ENCODE measurements at places on chromosomes 3 and 15.

- DNase-seq = no peak
Measured at GRCh38 chr3:107599772-107600145, 77.0 kb downstream of the BBX start.

- DNase-seq = no peak
Measured at GRCh38 chr3:172249039-172249438, 199.2 kb downstream of the GHSR start.

DNA sequence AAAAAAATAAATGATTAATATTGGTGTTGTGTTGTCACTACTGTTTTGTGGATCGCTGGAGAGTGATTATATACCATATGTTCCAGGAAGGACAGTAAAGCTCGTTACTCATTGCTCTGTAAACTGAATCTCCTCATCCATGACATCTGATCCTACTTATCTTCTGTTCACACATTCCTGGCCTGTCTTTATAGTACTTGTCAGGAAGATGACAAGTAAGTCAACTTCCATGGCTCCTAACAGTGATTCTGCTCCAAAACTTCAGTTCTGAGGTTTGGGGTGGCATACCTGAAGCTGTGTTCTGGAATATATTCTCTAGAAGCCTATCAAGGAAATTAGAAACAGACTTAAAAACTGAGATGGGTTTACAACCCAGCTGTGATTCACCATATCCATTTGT lies 288.9 kb downstream of the ZBBX start:
- DNase-seq = no peak

- no peak for DNase-seq
Measured at GRCh38 chr3:183275418-183275817, 22.4 kb downstream of the B3GNT5 start.

DNA sequence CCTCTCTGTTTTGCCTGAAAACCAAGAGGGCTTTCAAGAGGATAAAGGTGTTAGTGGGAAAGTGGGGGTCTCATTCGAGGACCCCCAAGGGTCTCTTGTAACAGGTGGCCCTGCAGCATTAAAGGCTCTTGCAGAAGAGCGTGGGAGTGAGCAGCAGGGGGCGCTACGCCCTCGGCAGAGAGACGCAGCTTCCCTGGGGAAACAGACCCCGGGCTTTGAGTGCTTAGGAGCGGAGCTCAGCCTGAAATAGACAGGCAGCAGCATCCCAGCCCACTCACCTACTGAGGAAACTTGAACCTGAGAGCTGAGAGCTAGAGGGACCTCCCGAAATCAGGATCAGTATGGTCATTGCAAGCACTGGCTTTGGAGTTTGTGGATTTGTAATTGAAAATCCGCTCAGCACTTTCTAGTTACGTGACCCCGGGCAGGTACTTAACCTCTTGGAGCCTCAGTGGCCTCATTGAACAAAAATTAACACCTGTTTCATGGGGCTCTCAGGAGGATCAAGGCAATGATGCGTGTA lies 25.7 kb downstream of the RPLP1 start:
- no peak for DNase-seq

DNA sequence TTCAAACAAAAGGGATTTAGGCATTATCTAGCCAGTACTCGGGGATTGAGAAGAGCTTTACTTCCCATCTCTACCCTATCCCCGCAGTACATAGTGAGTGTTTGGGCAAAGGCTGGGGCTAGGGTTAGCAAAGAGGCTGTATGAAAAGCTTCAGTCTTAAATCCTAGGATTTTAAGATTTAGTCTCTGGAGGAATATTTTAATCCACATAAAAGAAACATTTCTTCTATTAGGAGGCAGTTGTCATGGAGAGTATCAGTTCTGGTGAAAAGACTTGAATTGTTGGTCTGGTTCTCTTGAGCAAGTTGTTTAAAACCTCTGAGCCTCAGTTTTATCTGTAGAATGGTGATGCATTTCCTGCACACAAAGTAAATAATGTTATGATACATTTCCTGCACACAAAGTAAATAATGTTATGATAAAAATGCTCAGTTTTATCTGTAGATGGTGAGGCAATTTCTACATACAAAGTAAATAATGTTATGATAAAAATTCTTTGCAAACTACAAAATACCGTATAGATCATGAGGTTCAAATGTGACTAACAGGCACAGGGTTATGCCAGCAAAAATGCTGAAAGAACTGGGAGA lies 53.9 kb upstream of the ZBED2 start:
- no peak for DNase-seq

DNA sequence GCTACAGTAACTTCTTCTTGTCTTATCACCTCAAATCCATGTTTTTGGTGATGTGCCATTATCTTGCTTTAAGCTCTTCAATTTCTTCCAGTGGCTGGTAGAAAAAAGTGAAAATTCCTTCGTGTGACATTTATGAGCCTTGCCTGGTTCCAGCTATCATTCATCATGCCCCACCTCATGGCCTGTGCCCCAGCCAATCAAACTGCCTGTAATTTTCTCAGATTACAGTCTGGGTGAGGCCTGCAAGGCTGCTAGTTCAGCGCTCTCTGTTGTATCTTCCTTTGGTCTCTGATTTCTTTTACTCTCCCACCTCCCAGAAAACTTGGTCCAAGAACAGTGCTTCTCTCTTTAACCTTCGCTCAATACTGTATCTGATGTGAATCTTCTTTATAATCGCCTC lies 249.3 kb upstream of the ZNF717 start:
- no peak for DNase-seq

DNA sequence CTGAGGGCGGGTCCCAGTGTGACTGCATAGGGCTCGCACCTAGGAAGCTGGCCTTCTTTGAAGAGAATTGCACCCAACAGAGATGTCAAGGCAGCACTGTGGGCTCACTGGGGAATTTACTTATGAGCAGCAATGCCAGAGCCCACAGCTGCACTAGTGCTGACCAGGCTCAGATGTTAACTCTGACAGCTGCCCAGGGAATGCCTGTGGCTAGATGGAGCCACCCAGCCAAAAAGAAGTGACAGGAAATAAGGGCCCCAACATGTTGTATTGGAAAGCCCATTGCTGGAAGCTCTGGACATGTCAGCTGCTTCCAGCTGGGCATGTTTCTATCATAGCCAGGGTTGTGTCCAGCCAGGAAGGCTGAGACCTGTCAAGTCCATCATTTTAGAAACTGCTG lies 90.9 kb upstream of the ZNF280D start:
- DNase-seq = no peak

- no peak for DNase-seq
Measured at GRCh38 chr3:56962206-56962605, 98.3 kb upstream of the SPATA12 start.

DNA sequence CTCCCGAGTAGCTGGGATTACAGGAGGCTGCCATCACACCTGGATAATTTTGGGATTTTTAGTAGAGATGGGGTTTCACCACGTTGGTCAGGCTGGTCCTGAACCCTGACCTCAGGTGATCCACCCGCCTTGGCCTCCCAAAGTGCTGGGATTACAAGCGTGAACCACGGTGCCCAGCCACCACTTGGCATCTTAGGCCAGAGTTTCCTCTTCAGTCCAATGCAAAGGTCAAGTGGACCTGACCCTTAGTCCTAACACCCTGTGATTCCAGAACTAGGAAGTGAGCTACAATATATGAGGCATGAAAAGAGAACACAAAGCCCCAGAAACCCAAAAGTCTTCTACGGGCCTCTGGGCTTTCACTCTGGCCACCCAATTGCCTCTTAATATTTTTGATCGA lies 5.3 kb downstream of the MYLK start:
- DNase-seq = no peak

Measured in stimulated activated CD8-positive, alpha-beta memory T cell treated with anti-CD3 and anti-CD28 coated beads, Interleukin-15, amount 100 ng/mL, for 24 hours (primary cell).